ENCODE measurements at places on chromosomes 6 and 20.

- no peak for DNase-seq
Measured at GRCh38 chr6:145863366-145863765, 48.8 kb upstream of the FBXO30 start.

DNA sequence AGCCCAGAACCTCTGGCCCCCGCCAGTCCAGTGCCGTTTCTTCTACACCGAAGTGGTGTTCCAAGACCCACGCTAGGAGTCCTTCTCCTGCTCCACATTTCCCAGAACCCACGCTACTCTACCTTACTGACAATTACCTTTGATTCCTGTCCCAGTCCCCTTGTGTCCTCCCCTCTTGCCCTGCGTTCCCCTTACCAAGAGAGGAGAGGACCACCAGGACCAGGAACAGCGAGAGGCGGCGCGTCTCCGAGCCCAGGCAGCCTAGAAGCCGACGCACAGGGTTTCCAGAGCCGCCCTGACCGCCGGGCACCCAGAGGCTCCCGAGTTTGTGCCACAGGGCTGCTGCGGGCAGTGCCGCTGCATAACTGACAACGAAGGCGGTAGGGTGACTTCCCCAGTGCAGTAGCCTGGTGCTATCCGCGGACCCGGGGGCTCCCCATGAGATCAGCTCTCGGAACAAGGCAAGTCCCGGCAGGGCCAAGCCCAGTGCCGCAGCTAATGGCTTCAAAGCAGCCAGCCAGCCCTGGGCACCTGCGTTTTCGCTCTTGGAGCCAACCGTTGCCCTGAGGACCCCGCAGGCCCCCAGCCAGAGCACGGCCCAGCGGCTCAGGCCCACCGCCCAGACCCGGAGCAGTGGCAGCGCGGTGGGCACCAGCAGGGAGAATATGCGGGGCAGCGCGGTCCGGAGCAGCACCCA is 512 bp downstream of the TAP1 start:
- DNase-seq: peak; percentile 20

GRCh38 chr6:116881236-116881635 is 4.2 kb downstream of the RFX6 start:
- DNase-seq: no peak

- no peak for DNase-seq
Measured at GRCh38 chr6:30260036-30260504, 46.9 kb upstream of the TRIM26 start.

DNA sequence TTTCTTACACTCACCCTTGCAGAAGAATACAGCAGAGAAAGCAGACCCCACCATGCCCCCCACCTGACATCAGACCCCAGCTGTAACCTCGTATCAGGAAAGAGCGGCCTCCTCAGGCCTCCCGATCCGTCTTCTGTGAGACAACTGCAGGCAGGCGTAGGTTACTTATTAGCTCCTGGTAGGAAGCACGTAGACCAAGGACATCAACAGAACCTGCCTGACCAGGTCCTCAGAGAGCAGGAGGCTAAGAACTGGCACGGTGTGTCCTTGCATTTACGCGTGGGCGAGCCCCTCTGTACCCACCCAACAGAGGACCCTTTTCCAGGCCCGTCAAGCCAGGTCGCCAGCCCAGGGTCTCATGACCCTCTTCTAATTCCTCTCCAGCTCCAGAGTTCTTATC is 51.0 kb downstream of the ABHD12 start:
- no peak for DNase-seq

DNA sequence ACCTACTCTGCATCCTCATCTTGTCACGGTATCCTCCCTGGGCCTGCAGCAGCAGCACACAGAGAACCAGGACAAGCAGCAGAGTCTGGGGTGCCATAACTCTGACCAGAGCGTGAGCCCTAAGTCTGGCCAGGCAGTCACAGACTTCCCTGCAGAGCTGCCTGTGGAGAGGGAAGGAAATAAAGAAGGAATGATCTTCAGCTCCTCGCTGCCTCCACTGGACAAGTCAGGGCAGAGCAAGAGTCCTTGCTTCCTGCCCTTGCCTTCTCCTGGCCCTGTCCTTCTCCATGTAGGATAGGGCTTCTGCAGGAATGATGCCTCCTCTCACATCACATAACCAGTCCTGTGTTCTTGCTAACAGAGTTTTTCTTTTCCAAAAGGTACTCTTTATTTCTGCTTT is 15.9 kb upstream of the WFDC11 start:
- no peak for DNase-seq

DNA sequence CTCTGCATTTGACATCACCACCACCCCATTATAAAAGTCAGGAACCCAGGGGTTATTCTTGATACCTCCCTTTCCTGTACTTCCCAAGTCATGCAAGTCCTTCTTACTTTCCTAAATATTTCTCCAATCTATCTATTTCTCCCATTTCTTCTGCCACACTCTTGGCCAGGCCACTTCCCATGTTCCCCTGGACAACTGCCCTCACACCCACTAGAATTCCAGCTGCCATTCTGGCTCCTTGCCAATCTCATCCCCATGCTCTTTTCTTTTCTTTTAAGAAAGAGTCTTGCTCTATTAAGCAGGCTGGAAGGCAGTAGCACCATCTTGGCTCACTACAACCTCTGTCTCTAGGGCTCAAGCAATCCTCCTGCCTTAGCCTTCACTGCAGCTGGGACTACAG is 15.2 kb downstream of the DEFB132 start:
- DNase-seq: no peak

- DNase-seq: no peak
Measured at GRCh38 chr6:30935018-30935417, 3.0 kb upstream of the SFTA2 start.

- no peak for DNase-seq
Measured at GRCh38 chr20:57772349-57772964, 62.6 kb upstream of the PMEPA1 start.

DNA sequence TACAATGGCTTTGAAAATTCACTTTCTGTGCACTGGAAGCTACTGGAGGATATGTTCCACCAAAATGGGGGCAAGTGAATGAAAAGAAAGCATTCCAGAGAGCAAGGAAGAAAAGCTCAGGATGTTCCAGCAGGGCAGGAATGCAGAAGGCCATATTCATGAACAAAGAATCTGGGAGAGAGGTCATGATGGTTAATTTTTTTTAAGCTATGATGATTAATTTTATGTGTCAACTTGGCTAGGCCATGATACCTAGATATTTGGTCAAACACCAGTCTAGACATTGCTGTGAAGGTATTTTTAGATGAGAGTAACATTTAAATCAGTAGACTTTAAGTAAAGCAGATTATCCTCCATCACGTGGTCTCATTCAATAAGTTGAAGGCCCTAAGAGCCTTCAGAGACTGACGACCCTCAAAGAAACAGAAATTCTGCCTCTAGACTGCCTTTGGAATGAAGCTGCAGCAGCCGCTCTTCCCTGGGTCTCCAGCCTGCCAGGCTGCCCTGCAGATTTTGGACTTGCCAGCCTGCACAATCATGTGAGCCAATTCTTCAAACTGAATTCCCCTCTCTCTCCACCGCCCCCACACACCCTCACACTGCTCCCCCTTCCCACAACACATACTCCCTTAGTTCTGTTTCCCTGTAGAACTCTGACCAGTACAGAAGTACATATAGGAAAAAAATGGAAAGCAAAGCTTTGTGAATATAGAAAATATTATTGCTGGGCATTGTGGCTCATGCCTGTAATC is 20.1 kb upstream of the GCM1 start:
- no peak for DNase-seq

DNA sequence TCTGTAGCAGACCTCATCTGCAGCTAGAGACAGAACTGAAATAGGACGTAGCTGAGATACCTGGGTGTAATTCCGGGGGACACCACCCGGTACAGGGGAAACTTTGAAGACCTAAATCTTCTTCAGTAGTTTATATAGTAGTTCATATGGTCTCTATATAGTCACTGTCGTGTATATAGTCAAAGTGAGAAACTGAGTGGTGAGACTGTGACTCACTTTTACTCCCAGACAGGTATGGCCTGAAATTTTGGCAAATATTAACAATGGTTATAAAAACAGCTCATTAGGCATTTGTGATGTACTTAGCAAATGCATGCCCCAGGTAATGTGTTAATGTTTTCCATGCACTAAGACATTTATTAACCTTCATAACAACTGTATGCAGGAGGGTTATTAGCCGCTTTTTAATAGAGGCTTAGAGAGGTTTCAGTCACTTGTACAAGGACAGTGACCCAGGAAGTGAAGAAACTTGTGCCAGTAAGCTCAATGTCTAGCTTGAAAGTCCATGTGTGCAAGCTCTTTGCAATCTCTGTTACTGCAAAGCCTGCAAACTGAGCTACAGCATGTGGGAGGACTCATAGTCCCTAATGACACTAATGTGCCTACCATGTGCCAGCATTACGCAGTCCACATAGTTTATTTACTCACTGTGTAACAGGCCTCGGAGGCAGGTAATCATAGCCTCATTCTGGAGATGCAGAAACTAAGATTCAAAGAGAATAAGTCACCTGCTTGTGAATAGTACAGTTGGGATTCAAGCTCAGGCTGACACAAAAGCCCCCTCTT is 165.4 kb upstream of the CHD6 start:
- DNase-seq: no peak

DNA sequence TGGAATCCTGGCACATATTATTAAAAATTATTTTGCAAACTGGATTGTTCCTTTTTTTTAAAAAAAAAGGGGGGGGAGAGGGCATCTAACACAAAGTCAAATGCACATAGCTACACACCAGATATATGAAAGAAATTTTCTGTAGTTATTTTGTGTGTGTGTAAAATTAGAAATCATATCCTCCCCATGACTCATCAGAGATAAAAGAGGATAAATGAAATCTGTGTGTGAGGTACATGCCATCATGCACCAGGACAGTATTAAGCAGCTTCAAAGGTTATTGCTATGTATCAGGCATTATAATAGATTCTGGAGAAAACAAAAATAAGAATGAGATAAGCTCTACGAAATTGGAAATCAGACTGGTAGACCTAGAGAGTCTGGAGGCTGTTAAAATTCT is 5.2 kb downstream of the BTBD9 start:
- no peak for DNase-seq

DNA sequence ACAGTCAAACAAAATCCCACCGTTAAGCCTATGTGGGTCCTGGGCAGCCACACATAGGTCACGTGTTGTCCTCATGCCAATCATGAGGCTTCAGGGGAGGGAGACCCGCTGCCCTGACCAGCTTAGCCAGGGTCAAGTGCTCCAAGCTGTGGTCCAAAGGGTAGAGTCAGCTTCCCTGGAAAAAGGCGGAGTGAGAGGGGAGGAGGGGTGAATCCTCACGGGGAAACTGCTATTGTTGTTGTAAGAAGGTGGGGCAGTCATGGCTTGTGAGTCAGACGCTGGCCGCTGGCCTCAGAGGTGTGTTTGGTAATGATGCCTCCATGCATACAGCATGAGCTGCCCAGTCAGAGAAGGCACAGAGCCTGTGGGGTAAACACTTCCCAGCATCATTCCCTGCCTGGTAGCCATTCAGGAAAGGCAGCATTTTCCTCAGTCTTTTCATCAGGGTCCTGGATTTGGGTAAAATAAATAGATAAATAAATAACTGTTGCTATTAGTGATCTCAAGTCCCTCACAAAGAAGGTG is 8.7 kb downstream of the CST3 start:
- DNase-seq: no peak

GRCh38 chr6:52326540-52327364 is 35.2 kb upstream of the PAQR8 start:
- DNase-seq: no peak

GRCh38 chr20:48207505-48207904 is 422.2 kb upstream of the SULF2 start:
- no peak for DNase-seq

GRCh38 chr6:88884361-88884760 is 79.1 kb downstream of the RNGTT start:
- DNase-seq: no peak

- DNase-seq: no peak
Measured at GRCh38 chr20:46595933-46596332, 45.5 kb upstream of the OCSTAMP start.

DNA sequence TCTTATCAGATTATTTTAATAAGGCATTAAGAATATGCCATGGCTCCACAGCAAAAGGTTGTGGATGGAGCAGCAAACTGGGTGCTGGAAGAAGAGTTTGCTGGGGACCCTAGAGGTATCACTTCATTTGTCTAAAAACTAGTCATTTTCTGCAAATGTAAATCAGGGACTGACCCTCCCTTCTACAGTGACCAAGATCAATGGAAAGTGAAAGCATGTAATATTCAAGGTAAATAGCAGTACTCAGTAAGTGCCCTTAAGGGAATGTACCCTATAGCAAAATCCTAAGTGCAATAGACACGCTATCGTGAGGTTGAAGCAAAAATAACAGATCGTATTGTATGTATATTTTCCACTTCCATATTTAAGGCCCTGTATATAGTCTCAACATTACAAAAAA is 38.7 kb downstream of the TRDN start:
- no peak for DNase-seq

DNA sequence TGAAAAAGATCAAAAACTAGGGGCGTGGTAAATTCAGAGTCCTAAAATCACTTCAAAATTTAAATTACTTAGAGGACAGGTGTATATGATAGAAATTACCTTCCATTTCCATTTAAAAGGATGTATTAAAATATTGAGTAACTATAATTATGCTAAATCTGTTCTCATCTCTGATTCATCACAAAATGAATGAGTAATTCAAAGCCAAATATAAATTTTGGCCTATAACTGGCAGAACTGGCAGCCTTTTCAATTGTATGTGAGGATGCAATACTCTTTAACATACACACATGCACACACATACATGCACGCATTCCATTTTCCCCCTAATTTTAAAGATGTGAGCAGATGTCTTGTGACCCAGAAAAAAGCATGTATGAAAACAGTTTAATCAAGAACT is 194.6 kb downstream of the EPM2A start:
- no peak for DNase-seq

- DNase-seq: no peak
Measured at GRCh38 chr6:151137542-151137941, 102.2 kb upstream of the AKAP12 start.

DNA sequence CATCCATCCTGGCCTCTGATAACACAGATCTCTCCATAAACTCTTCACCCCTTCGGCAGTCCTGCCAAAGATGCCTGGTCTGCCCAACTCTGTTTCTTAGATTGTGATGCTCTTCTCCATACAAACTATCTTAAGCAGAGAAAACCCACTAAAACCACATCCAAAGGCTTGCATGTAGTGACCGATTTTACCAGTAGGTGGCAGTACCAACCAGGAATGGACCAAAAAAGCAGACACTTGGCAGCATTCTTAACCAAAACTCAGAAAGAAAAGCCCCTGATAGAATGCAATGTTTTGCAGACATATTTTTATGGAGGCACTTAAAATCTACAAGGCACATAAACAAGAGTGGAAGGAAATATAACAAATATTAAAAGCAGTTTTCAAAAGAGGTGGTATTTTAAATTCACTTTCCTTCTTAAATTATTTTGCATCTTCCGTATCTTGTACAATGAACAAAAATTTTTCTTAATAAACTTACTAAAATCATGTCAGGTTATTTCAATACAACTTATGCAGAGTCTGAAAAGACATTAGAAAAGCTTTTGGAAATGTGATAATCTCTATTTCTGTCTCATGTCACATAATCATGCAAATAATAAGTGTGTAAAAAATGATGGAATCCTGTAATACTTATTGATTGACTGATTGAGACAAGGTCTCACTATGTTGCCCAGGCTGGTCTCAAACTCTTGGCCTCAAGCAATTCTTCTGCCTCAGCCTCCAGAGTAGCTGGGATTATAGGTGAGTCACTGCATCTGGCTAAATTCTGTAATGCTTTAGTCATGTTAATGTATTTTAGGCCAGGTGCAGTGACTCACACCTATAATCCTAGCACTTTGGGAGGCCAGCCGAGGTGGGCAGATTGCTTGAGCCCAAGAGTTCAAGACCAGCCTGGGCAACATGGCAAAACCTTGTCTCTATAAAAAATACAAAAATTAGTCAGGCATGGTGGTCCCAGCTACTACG is 29.4 kb downstream of the LRP11 start:
- peak; percentile 53 for DNase-seq

- no peak for DNase-seq
Measured at GRCh38 chr6:123529843-123530242, 106.9 kb downstream of the TRDN start.

Data from stimulated activated CD8-positive, alpha-beta memory T cell treated with anti-CD3 and anti-CD28 coated beads, Interleukin-4, amount 100 ng/mL, for 1 hour (primary cell).